ENCODE measurements at places on chromosomes 7 and 10.

DNA sequence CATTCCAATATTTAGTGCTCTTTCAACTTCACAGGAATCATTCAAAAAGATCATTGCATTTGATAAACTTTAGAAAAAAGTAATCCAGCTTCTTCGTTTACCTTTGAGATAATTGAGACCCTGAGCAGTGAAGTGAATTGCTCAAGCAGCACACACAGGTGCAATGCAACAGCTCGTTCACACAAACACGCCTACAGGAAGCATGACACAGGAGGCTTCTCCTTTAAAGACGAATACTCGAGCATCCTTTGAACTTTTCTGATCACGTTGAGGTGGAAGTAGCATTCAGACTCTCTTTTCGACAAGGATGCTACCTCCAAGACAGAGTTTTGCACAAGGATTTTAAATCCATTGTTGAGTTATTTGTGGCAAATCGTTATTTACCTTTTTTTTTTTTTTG is 18.0 kb upstream of the RSU1 start:
- ATAC-seq: no peak

DNA sequence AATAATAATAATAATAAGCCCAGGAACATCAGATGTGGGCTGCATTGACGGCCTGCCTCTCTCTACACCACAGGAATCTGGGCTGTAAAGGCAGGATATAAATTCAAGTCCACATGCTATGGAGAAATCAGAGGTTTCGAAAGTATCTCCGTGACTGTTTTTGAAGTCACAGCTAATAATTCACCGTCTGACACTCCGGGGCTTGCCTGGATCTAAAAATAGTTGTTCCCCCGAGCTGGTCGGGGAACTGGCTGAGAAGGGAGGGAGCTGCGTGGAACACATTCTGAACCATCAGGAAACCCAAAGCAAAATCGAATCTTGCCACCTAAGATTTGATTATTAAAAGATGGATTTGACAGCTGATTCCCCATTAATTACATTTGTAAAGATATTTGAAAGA is 35.4 kb downstream of the KLF6 start:
- ATAC-seq: peak; percentile 35

- no peak for ATAC-seq
These were observed 64.7 kb downstream of the ZMIZ1 start for GRCh38 chr10:79133416-79133815.

GRCh38 chr7:158685693-158686092 is 18.9 kb downstream of the NCAPG2 start:
- ATAC-seq: no peak

- no peak for ATAC-seq
These were observed 440.6 kb upstream of the LRRN3 start for GRCh38 chr7:110650328-110650727.

DNA sequence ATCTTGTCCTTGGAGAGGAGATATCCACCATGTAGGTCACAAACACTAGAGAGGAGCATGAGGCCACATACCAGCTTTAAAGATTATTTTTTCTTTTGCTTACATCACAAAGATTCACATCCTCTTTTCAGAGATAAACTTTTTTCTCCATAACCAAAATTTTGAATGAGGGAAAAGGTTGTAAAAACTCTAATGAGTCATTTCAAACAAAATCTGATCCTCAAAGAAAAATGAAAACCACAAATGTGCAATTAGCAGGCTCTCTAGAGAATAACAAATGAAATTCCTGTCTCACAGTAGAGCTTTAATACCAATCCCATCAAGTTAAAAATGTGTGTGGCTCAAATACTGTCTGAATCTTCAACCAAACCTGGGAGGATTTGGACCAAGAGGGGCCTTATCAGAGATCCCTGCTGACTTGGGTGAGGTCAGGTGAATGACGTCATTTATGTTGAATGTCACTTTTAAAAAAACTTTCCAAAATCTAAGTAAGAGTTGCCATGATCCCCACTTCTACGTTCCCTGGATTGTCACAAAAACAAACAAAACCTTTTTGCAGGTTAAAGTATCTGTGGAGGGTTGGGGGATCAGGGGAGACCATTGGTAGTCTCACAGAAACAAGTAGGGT is 261.5 kb upstream of the NPSR1 start:
- no peak for ATAC-seq

DNA sequence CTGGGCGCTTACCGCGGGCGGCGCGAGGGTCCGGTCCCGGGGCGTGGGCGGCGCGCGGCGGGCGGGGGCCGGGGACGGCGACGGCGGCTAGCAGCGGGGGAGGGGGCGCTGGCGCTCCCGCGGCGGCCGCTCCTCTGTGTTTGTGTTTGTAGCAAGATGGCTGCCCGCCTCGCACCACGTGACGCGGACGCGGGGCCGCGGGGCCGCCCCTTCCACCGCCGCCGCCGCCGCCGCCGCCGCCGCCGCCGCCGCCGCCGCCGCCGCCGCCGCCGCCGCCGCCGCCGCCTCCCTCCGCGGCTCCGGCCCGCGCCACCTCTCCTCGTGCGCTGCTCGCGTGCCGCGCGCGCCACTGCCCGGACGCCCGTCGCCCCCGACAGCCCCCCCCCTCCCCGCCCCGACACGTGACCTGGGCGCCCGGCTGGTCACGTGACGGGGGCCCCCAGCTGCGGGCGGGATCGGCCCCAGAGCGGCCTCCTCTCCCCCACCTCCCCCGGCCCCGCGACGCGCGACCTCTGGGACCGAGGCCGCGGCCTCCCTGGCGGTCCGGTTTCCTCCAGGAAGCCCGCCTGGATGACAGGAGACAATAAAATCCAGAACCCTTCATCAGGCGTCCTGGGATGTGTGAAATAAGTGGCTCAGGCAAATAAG is at the start of gene GIGYF1:
Gene GIGYF1, minus strand, starts transcription at position 153 of the 648 bp plus-strand sequence. CDS start 6,012 bp downstream, outside the sequence.
- peak; percentile 35 for ATAC-seq

DNA sequence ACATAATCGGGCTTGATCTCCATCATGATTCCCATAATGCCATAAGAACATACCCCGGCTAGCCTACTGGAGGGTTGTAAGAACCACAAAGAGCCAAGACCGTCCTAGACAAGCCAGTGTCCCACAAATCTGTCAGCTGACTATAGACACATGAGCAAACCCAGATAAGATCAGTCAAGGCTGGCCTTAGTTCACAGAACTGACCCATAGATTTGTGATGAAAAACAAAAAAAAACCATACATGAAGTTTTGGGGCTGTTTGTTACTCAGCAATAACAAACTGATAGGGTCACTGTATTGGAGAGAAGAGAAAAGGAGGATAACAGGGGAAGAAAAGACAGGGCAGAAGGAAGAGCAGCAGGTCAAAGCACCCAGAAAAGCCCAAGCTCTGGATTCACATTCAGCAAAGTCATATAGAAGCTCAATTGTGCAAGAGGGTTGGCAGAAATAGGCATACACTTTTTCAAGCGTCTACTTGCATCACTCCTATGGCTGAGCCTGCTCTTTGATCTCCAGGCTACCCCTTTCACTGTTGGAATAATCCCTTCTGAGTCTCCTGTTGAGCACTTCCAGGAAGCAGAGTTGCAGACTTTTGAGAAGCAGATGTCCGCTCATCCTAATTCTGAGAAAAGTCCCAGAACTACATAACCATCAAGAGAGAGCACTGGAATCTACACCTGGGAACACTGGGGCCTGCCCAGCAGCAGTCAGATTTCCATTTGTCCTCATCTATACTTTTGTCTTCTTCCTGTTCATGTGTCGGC is 122.0 kb upstream of the HABP2 start:
- no peak for ATAC-seq

DNA sequence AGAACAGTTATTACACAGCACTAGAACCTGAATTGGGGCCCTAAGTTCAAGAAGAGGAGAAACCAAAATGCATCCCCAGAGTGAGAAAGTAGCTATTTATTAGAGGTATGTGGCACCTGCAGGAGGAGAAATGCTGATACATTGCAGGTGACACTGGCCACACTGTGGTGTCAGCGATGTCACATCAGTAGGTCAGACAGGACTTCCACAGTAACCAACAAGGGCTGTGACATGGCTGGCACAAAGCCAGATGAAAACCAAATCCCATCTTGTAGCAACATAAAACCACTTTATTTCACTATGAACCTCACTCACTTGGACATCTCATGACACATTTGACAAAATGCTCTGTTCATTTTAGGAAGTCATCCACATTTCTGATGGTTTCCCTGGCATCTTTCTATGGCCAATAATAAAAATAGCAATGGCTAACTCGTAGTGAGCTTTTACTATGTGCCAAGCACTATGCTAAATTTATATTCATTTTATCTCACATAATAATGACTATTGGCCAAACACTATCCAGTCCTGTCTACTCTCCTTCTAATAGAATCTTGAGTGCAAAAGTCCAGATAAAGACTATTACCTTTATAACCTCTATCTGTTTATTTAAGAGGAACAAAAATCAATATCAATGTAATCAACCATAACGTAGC is 154.2 kb downstream of the TSPAN12 start:
- ATAC-seq: no peak

- no peak for ATAC-seq
These were observed 31.0 kb downstream of the MKI67 start for GRCh38 chr10:128095027-128095752.
